Bronchial epithelial cell (primary cell): ENCODE measurements at places on chromosomes 5 and 9. TPM values are rescaled to one million over a fixed set of nuclear protein-coding genes. Genes with fewer than 3 reads are reported as not detected.

GRCh38 chr9:9625248-9625647 is 987.6 kb downstream of the PTPRD start:
- no peak for DNase-seq

DNA sequence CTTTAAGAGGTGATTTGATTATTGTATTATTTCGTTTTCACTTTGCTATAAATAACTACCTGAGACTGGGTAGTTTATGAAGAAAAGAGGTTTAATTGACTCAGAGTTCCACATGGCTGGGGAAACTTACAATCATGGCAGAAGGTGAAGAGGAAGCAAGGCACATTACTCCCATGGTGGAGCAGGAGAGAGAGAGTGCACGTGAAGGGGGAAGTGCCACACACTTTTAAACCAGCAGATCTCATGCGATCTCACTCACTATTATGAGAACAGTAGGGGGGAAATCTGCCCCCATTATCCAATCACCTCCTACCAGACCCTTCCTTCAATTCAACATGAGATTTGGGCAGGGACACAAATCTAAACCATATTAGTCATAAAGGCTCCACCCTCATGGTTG is 36.1 kb upstream of the NDFIP1 start:
- no peak for DNase-seq

GRCh38 chr9:14882090-14882489 is 28.1 kb downstream of the FREM1 start:
- no peak for DNase-seq

DNA sequence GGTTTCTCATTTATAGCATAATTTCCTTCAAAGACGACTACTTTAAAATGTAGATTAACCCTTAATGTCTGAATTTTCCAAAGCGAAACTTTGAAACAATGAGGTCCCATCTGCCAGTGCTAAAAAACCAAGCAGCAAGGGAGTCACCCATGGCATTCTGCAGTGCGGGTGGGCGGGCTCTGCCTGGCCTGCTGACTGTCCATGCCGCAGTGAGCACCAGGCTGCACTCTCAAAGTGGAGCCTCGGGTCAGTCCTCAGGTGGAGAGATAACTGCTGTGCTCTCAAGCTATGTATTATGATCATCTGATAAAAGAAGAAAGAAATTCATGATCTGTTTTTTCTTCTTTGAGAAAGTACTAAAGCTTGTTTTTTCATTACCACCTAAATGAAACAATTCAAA is 581.6 kb downstream of the CETN3 start:
- no peak for DNase-seq

- DNase-seq: peak; percentile 99
Observed at GRCh38 chr9:114677418-114677817, 4.6 kb downstream of the TEX48 start.

GRCh38 chr9:95025213-95026147 is 292.0 kb downstream of the FANCC start:
- no peak for DNase-seq

DNA sequence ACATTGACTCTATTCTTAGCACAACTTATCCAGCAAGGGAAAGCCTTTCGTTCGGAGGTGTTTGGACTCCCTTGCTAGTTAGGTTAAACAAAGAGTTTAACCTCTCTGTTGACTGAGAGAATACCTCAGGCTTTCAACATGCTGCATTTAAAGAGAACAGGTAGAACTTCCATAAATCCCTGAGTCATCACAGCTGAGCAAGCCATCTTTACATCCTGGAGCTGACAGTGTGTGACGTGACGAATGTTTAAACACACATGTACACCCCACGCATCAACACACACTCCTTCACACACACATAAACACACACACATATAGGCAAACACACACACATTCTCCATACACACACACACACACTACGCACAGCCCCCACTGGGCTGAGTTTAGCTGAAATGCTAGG is 152.8 kb downstream of the ADAMTS12 start:
- DNase-seq: peak; percentile 1

- DNase-seq: no peak
Observed at GRCh38 chr9:33236571-33236970, 3.4 kb upstream of the SPINK4 start.

GRCh38 chr5:113170707-113171106 is 194.1 kb downstream of the DCP2 start:
- no peak for DNase-seq

- no peak for DNase-seq
Observed at GRCh38 chr9:87667164-87667738, 58.7 kb upstream of the CTSL start.

DNA sequence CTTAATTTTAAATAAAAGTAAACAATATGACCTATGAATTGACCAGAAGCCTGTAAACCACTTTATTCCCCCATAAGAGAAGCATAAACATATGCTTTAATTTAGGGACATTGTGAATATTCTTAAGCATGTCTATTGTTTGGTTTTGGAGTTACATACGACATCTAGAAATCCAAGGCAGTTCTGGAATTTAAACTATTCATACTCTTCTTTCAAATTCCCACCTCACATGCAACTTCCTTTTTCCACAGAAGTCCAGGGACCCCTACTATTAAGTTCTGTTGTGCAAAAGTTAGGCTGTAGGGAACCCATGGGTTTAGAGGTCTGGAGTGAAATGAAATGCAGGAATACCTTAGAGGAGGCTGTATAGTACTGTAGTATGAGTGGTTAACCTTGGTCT is 2.1 kb downstream of the RIC1 start:
- DNase-seq: no peak

DNA sequence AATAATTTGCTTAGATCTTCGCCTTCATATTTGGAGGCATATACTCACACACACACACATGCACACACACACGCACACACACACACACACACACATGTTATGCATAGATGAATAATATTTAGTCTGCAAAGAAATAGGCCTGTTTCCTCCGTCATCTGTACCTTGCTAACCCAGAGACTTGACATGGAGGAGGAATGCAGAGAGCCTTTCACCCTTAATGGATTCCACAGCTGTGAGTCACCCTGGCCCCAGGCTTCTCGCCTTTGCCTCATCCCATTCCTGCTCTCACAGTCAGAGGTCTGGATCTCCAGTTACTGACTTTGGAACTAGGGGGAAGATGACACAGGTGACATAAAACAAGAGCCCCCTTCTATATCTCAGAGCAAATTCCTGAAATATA is 29.7 kb downstream of the ZNF462 start:
- DNase-seq: peak; percentile 97

DNA sequence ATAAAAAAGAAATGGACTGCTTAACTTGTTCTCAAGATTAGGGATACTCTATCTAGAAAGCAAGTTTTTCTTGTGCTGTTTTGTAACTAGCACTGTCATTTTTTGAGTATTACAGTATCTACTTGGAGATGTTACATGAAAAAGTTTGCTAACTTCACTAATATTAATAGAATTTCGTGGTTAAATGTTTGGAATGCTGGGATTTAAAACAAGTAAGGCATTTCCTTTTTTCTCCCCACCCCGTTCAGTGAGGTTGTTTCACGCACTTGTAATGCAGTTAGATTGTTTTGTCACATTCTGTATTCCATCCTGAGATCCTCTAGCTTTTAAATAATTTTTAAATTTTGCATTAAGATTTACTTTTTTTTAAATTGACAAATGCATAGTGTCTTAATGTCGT is 20.0 kb upstream of the TEK start:
- DNase-seq: no peak

DNA sequence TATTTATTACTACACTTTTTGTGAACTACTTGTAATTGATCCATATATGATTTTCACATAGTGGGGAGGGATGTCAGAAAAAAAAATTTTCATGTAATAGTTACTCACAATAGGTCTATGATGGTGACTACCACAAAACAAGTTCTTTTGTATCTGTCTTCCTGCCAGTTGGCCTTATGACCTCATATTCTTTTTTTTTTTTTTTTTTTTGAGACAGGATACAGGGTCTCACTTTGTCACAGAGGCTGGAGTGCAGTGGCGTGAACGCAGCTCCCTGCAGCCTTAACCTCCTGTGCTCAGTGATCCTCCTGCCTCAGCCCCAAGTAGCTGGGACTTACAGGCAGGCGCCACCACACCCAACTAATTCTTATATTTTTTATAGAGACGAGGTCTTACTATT is 10.9 kb downstream of the SEC24A start:
- no peak for DNase-seq

DNA sequence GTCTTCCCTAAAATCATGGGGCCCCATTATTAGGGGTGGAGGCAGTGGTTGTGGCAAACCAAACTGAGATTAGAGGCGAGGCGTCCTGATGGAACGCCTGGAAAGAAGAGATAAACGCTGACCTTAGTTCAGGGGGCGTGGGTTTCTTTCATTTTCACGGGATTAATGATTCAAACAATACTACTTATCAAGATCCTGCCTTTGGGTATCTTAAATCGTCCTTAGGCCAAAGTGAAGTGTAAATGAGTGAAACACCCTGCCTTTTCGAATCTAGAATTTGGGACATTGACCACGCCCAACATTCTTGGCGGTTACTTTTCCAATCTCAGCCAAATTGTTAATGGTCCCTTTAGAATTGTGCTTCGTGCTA is 1.0 kb upstream of the UBTD2 start:
- DNase-seq: no peak

GRCh38 chr5:126449751-126450271 is 26.6 kb downstream of the GRAMD2B start:
- peak; percentile 99 for DNase-seq

DNA sequence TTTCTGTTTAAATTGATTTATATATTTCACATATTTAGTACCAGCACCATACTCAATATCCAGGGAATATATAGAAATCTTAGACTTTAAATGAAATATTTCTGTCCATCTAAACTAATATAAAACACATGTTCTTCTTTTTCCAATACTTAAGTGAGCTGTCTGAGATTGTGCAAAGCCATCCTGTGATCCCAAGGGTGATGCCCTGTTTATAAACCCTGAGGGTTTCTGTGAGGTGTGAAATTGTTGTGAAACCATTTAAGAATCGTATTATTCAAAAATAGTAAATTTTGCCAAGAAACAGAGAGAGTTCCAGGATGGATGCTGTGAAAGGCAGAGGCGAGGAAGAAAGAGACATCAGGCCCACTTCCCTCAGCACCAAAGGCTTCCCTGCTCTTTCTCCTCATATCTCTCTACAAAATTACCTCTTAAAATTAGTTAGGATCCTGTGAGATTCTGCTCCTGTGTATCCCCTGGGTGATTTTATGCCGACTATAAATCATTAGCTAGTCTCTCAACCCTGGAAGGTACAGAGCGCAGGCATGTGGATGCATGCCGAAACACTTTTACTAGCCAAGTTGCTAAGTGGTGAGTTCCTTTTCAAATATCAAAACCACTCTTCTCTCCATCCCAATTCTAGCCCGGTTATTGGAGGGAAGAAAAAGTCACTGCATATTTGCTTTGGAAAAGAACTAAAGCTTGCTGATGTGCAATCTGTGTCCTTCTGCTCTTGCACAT is 183.0 kb downstream of the GLIS3 start:
- DNase-seq: peak; percentile 34

GRCh38 chr5:151040211-151040747 is 19.9 kb downstream of the GPX3 start:
- peak; percentile 94 for DNase-seq

The NR5A1 gene
- total RNA-seq: not detected in 2 replicates

The NHP2 gene
- total RNA-seq: 133 and 161 TPM in 2 replicates

The HOMER1 gene
- total RNA-seq: 20.5 and 40.3 TPM in 2 replicates

The PITX1 gene
- total RNA-seq: 87.7 and 145 TPM in 2 replicates

The SHOC1 gene
- total RNA-seq: under 0.01 TPM in 2 replicates

The CHSY3 gene
- under 0.01 and 0.26 TPM in 2 replicates for total RNA-seq

The DIRAS2 gene
- total RNA-seq: under 0.01 TPM in 1 of 2 replicates, not detected in the other

The MTX3 gene
- total RNA-seq: 17.3 and 22.1 TPM in 2 replicates
